ENCODE measurements at places on chromosomes 6 and 20.

GRCh38 chr6:8139451-8139850 lies 37.1 kb upstream of the EEF1E1 start:
- no peak for DNase-seq

DNA sequence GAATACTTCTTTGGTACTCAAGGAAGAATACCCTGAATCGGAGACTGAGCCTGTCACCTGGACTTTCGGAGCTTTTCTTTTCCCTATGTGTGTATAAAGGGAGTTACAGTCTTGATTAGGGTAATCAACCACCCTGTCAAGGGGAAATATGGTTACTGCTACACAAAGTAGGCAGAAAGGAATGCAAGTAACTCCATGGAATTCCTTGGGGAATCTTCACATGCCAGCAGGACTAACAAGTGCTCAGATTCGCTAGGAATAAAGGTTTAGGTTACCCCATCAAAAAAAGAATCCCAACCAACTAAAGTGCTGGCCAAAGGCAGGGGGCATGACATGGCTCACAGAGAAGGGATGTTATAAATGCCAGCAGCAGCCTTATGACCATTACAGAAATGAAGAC lies 10.4 kb downstream of the KCNS1 start:
- no peak for DNase-seq

GRCh38 chr6:168778201-168778600 lies 337.2 kb downstream of the SMOC2 start:
- no peak for DNase-seq

DNA sequence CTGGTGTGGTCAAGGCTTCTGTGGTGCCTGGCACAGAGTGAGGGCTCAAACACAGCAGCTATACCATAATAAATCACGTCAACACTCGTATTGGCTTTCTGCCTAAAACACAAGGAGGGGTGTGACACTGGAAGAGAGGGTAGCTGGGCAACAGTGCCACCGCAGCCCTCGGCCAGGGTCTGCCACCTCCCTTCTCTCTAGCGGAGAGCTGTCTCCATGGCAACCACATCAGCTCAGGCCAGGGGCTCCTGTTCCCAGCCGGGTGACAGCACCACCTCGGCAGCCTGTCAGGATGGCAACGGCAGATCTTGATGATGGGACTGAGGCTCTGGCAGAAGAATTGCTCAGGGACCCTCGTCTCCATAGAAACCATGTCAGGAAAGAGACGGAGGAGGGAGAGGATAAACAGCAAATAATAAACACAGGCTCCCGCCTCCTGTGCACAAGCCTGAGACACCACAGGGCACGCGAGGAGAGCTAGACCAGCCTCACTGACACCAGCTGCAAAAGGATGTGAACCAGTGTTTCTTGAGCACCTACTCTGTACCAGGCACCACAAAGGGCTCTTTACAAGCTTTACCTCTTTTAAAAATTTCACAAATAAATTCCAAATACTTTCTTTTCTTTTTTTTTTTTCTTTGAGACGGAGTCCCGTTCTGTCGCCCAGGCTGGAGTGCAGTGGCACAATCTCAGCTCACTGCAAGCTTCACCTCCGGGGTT lies 50.4 kb upstream of the TLDC2 start:
- DNase-seq = no peak

GRCh38 chr6:45487645-45488044 lies 109.9 kb upstream of the SUPT3H start:
- no peak for DNase-seq

All from Jurkat, Clone E6-1 (cell line).